Epithelial cell of prostate (primary cell): ENCODE measurements at places on chromosomes 6 and 20.

GRCh38 chr6:22804620-22805261 is 235.4 kb downstream of the HDGFL1 start:
- DNase-seq, result no peak

DNA sequence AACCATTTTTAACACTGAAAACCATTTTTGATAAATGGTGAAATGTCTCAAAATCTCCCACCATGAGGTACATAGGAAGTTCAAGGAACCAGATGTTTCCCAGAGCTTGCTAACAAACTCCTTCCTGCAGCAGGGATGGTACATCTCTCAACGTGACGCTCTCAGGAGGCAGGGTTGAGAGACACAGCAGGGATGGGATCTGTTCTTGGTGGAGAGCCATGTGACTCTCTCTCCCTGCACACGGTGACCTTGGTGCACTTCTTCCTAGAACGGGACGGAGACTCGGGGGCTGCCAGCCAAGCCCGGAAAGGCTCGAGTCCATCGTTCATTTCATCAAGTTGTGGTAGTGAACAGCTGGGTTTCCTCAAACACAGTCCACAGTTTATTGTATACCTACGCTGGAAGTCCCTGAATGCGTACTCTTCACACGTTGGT is 94.2 kb downstream of the FAM50B start:
- no peak for DNase-seq

- no peak for DNase-seq
Measured at GRCh38 chr20:56629464-56630085, 469 bp downstream of the TFAP2C start.

DNA sequence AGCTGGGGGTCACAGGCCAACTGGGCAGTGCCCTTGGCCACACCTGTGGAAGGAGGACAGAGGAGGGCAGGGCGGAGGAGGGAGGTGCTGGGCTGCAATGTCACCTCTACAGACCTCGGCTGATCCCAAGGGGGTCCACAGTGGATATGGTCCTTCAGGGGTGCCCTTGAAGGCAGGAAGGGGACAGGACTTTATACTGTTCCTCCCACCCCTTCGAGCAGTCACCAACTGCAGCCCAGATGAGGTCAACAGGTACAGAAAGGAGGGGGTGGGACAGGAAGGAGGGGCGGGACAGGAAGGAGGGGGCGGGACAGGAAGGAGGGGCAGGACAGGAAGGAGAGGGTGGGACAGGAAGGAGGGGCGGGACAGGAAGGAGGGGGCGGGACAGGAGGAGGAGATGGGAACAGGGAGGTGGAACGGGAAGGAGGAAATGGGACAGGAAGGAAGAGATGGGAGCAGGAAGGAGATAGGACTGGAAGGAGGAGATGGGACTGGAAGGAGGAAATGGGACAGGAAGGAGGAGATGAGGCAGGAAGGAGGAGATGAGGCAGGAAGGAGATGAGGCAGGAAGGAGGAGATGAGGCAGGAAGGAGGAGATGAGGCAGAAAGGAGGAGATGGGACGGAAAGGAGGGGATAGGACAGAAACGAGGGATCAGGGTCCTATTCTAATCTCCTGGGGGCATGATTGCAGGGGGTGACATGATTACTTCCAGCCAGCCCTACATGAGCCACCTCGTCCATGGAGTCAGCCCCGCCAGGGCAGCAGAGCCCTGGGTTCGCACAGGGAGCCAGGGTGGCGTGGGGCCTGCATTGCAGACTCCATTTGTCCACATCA is 19.4 kb upstream of the MRGBP start:
- DNase-seq, result no peak

GRCh38 chr6:3750317-3751076 is 1.0 kb downstream of the PXDC1 start:
- DNase-seq, result no peak

DNA sequence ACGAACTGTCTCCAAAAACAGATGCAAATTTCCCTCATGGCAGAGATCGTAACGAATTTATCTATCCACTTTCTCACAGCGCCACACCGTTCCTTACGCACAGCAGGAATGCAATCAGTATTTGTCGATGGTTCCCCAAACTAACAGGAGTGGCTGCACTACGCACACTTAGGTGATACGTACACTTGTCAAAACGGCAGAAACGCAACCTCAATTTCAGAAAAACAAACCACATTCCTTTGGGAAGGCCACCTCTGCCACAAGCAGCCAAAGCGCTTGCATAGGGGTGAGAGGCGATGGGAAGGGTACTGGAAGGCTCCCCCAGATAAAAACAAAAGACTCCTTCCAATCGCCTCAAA is 638 bp downstream of the MDN1 start:
- DNase-seq, result no peak

- no peak for DNase-seq
Measured at GRCh38 chr6:40713002-40713719, 126.0 kb upstream of the LRFN2 start.

GRCh38 chr20:4601630-4602296 is 119.9 kb upstream of the PRND start:
- no peak for DNase-seq

GRCh38 chr6:2839195-2839981 is 2.3 kb downstream of the SERPINB1 start:
- DNase-seq, result no peak

GRCh38 chr20:2752567-2753460 is 47.6 kb downstream of the CPXM1 start:
- DNase-seq, result no peak

- DNase-seq, result no peak
Measured at GRCh38 chr6:119314885-119315272, 34.7 kb downstream of the MAN1A1 start.

DNA sequence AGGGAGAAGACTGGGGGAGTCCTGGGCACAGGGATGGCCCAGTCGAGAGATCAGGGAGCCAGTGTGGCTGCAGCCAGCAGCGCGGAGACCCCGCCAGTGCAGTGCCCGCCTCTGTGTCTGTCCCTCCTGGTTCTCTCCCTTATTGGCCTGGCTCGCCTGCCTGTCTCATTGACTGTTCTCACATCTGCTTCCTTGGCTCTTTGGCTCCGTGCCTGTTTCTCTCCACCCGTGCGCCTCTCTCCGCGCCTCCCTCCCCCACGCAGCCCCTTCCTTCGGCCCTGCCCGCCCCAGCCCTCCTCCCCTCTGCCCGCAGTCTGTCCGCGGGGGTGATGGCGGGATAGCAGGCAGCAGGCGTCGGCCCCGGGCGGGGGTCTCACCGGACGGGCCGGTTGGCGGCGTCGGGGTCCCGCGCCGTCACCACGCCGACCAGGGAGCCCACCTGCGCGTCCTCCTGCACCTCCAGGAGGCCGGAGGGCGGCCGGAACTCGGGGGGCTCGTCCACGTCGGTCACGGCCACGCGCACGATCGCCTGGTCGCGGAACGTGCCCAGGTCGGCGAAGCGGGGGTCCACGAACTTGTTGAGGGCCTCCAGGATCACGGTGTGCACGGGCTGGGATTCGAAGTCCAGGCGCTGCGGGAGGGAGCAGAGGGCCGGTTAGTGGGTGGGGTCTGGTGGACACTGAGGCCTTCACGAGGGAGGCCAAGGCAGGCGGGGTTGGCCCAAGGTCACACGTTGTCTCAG is 92.0 kb downstream of the CD40 start:
- DNase-seq, result no peak

- DNase-seq, result no peak
Measured at GRCh38 chr6:7523922-7524321, 17.5 kb upstream of the DSP start.

DNA sequence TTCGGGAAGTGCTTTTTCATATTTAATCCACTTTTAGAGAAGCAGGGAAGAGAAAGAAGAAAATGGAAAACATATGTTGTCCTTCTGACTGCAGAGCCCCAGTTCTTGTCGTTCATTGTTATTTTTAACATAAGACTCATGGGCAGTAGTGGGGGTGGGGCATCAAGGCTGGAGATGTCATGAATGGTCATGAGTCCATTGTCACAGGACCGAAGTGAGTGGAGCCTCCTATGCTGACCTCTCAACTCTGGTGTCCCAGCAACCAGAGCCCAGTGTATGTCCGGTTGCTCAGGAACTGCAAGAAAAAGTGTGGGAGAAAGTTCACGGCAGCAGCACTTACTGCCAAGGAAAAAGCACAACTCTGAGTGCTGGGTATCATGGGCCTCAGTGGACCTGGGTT is 108.6 kb downstream of the BANF2 start:
- no peak for DNase-seq

- DNase-seq, result no peak
Measured at GRCh38 chr20:36482044-36482473, 59.3 kb upstream of the MYL9 start.

- DNase-seq, result no peak
Measured at GRCh38 chr20:16699293-16699692, 30.5 kb upstream of the SNRPB2 start.

GRCh38 chr6:16670617-16671051 is 90.6 kb downstream of the ATXN1 start:
- DNase-seq, result no peak

GRCh38 chr6:119317007-119317406 is 32.6 kb downstream of the MAN1A1 start:
- DNase-seq, result no peak

DNA sequence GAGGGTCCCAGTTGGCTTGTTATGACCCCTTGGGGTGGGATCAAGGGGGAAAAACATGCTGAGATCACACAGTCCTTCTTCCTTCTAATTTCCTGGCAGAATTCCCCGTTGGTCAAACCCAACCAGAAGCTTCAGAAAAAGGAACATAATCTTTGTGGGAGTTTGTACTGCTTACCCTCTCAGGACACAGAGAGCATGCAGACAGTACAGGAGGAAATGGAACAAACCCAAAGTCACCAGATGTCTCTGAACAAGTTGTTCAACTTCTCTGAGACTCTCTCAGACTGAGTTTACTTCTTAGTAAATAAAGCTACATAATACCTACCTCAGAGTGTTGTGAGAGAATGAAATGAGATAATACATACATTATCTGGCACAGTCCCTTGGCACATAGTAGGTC is 181.1 kb upstream of the TSHZ2 start:
- no peak for DNase-seq

- DNase-seq, result no peak
Measured at GRCh38 chr20:20373091-20373571, 5.2 kb downstream of the INSM1 start.

DNA sequence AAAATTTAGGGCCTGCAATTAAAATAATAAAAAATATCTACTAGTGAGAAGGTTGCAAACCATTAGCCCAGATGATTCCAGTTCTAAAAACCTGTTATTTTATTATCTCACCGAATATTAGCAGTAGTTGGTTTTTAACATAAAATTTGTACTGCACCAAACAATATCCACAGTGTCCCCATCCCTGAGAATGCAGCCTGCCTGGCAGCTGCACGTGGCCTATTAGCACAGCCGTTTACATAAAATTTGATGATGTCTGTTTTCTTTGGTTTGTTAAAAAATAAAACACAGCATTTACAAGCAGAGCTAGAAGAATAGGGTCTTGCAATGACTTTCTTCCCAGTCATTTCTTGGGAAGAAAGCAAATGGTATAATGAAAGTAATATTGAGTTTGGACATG is 58.2 kb downstream of the FUT9 start:
- DNase-seq, result no peak
